ENCODE measurements at places on chromosomes 1 and 21.

DNA sequence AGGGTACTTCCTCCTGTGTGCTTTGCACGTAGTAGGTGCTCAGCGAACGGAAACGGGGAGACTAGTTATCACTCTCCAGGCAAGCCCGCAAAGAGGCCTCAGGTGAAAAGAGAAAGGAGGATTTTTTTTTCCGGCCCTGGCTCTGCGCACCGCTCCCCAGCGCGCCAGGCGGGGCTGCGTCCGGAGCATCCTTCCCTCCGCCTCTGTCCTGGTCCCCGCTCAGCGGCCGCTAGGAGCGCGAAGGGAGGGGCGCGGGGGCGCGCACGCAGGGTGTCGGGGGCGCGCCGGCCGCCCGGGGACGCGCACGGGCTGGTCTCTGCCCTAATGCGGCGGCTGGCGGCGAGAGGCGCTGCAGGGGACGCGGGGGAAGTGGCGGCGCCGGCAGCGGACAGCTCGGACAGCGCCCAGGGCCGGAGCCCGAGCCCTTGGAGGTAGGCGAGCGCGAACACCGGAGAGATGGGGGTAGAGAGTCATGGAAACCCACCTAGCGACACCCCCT, 42.3 kb upstream of the NFASC start:
- DNase-seq, result peak; percentile 71

DNA sequence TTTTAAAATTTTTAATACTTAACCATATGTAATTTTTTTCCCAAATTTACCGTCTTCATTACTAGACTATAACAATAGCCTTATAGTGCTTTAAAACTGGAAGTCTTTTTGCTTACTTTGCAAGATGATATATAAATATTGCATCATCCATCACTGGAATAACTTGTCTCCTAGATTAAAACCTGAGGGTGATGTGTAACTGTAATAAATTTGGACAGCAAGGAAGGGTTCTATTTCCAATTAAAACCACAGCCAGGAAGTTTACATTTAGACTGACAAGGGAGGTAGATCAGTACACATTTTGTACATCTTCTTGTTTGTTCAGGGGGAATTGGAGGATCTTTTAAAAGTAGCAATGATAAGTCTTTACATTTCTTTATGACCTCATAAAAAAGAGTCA, 21.9 kb downstream of the NTNG1 start:
- DNase-seq, result no peak

DNA sequence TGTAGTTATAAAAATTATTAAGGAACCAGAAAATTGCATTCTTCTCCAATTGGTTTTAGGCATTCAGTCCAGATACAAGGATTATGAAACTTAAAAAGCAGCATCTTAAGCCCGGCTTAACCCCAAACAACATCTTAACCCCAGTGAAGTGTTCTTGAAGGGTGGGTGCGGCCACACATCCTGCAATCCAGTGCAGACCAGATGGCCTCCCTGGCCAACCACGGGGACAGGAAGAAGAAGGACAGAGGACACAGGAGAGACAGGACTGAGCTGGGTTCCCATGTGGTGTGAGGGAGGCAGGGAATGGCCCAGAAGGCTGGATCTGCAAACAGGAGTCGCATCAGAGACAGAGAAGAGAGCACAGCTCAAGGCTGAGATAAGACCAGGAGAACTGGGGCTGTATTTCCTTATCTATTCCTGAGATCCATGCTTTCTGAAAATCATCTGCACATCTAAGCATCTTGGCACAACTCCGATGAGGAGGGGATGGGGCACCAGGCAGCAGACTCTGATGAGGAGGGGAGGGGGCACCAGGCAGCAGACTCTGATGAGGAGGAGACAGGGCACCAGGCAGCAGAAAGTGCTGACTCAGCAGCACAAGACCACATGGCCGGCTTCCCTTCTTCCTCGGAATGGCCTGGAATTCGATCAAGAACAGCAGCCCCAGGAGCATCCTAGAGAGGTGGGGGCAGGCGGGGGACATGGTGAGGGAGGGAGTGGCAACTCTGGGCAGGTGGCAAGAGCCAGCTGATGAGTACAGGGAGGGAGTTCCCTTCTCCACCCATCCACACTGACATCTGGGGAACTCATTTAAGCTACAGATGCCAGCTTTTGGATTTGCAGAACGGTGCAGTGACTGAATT, 26.6 kb downstream of the ABCG1 start:
- no peak for DNase-seq

GRCh38 chr1:31788825-31789256, 24.7 kb upstream of the ADGRB2 start:
- DNase-seq, result no peak

DNA sequence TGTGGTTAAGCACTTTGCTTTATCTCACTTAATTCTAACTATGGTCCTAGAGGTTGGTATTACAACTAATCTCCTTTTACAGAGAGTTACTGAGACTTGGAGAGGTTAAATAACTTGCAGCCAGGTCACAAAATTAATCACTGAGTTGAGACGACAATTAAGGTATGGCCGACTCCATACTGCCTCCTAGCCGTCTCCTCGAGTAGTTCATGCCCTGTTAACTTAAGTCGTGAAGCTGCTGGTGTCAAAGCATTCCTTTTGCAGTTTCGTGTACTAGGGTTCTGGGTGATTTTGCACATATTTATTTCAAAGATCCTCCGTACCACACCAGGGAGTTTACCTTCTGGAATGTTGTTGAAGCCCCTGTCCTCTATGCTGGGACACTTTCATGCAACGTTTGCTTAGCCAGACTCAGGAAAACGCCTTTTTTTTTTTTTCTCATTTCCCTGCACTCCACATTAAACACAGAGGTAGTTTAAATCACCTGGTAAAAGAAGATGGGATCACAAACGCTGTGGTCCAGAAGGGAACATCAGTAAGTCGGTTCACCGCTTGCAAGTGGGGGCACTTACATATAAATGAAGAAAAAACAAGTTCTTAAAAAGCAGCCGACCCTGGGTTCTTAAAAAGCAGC, 570 bp upstream of the NEK7 start:
- DNase-seq, result no peak

DNA sequence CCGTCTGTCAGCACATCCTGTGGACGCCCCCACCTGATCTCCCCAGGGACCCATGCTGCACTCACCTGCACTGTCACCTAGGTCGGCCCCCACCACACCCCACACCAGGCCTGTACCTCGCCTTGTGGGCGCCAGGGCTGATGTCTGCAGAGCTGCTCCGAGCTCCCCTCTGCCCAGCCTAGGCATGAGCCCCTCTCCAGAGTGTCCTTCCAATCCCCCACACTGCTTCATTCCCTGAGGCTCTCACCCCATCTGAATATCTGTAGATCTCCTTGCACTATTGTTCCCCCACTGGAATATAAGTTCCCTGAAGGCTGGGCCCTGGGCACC, 12.2 kb downstream of the UMODL1 start:
- DNase-seq, result no peak

DNA sequence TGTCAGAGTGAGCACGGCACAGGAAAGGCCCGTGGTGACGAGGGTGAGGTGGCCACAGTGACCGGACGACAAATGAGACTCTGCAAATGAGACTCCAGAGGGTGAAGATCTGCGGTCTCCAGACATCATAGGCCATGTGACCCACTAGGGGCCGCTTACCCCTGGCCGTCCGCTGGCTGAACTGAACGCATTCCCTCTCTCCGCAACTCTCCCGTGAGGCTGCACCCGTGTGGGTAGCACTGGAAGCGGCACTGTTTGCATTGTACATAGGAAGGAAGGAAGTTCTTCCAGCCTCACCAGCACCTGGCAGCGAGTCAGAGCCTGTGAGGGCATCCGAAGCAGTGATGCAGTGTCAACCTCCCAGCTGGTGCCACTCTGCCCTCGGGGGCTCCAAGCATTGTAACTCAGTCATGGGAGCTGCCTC, 23.6 kb upstream of the SPSB1 start:
- DNase-seq, result peak; percentile 59

DNA sequence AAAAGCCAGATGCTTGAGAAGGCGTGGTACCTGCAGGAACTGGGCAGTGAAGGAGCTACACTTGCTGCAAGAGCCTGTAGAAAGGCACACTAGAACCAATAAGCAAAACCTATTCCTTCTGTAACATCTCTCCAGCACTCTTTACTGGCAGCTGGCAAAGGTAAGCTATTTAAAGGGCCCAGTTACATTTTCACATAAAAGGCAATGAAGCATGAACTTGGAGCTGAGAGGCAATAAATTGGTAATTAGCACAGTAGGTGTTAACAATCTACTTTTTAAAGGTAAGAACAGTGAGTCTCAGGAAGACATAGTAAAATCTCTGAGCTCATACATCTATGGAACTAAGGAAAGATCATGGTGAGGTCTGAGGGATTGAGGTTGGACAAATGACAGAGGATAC, 167.1 kb upstream of the OLFM3 start:
- DNase-seq, result no peak

GRCh38 chr1:201371276-201371675, 6.2 kb downstream of the TNNT2 start:
- no peak for DNase-seq

DNA sequence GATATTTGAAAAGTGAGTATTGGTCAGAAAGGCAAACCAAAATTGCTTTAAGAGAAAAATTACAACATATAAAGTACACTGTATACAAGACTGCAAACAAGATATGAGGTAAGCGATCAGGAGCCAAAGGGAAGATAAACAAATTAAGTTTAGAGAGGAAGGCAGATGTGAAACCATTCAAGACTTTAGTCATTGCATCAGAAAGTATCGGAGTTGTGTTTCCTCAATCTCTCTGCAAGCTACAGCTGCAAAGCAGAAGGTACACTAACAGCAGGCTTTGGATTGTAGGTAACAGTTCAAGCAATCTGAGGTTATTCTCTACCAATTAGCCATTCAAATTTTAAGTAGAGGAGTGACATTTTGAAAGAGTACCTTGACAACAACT, 21.3 kb upstream of the TLCD4 start:
- DNase-seq, result no peak

DNA sequence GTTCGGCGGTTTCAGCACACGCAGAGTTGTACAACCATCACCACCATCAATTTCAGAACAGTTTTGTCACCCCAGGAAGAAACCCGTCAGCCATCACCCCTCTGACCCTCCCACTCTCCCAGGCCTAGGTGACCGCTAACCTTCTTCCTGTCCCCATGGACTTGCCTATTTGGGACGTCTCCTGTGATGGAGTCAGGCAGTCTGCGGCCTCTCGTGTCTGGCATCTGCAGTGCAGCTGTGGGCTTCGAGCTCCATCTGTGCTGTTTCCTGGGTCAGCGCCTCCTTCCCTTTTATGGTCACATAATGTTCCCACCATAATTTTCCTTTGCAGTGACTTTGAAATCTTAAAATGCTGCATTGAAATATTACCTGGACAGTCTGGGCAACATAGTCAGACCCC, 24.4 kb downstream of the SLC45A1 start:
- no peak for DNase-seq

DNA sequence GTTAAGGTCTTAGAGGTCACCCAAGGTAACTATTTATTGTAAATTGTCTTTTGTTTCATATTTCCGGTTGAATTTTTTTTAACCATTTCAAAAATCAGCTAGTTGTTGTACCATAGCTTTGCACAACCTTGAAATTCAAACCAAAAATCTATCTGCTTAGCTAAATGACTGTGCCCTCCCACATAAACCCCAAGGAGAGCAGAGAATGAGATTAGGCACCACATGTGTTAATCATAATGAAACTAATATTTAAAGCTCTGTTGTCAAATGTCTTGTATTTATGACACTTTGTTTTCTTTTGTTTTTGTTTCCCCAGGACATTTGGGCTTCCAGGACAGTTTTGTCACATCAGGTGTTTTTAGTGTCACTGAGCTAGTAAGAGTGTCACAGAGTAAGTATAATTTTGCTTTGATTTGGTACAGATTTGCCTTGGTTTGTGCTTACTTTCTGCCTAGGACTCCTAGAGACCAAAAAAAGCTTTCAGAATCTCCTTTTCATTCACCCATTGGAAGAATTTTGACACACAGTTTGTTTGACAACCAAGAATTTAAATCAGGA, 249.9 kb downstream of the NFIA start:
- no peak for DNase-seq

GRCh38 chr1:208756339-208756981, 512.3 kb upstream of the PLXNA2 start:
- no peak for DNase-seq

DNA sequence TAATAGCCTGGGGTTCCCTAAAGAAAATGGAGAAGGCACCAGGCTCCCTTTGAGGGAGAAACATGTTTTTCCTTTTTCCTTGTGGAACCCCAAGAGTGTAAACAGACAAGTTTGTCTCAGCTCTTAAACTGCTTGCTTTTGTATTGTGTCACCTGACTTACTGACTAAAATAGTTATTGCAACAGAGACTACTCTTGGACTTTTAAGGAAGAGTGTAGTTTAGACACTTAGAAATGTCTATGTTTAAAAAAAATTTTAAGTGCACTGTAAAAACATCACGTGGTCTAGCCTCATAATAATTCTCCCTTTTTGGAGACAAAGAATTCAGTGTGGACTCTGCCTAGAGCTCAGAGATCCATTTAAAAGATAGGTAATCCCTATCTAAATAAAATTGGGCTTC, 141.1 kb downstream of the TRIM33 start:
- no peak for DNase-seq

GRCh38 chr1:162391790-162392563, 10.4 kb downstream of the C1orf226 start:
- no peak for DNase-seq

DNA sequence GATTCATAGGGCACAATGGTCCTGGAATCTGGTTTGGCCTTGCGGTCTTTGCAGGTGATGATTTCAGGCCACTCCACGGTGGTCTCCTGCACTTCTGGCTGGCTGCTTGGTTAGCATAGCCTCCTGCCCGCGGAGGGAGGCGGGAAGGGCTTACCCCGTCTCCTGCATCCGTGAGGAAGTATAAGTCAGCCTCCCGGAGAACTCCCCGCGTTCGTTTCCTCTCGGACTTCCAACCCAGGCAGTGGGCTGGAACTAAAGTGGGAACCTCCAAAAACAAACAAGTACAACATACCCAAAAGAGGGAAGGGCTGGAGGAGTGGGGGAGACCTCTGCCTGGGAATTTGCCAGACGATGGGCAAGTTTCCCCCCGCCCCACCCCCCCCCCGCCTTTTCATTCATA, 939 bp upstream of the CCN1 start:
- no peak for DNase-seq

DNA sequence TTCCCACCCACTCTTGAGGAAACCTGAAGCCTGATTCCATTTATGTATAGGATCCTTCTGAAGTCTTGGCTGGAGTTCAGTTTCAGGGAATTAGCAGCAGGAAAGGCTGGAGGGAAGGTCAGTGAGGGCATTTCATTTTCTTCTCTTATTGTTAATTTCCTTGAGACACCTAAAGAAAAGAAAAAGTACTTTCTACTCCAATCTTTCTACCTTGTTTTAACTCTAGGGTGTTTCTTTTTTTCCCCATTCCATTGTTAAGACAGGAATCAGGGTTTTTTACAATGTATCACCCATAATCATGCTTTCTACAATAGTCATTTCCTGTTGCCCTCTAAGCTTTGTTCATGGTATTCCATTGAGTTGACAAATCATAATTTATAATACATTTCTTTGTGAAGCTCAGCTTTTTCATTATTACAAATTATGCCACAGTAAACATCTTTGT, 27.4 kb downstream of the SNRPE start:
- DNase-seq, result no peak

Data from left forelimb (tissue), 1 donor.